ENCODE measurements at places on chromosomes 2 and 18.
A peak's percentile ranks its signal among the peaks of the same experiment; 100 is the strongest.

DNA sequence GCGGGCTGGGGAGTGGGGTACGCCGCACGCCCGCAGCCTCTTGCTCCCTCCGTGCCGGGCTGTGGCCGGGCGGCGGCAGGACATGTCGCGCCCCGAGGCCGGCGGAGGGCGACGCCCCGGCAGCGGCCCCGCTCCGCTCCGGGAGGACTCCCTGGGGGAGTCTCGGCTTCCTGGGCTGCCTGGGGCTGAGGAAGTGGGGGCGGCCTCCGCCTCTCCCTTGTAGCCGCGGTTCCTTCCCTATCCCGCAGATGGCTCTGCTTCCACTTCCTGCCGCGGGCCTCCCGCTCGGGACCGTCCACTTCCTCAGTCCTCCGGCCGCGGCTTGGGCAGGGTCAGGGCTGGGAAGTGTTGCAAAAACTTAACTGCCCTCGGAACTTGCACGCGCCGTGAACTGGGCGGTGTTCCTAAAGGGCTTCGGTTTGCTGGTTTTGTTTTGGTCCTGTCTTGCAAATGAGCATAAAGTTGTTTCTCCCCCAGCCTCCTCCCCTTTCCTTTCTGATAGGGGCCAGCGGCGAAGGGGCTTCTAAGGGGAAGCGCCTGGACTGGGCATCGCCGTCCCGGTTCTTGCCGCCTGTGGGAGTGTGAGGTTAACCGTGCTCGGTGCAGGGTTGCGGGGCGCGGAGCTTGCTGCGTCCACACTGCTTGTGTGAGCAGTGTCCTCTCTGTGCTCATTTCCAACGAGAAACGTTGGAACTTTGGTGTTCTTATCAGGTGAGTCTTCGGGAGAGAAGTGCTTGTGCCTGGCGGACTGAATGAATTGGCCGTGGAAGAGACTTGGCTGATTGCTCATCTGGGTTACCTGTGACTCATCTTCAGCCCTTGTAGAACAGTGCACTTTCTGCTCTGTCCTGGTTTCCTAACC lies 600 bp downstream of the RALB start:
- DNase-seq = peak; percentile 89

- DNase-seq = no peak
Observed at GRCh38 chr2:198326431-198326830, 522.0 kb downstream of the PLCL1 start.

DNA sequence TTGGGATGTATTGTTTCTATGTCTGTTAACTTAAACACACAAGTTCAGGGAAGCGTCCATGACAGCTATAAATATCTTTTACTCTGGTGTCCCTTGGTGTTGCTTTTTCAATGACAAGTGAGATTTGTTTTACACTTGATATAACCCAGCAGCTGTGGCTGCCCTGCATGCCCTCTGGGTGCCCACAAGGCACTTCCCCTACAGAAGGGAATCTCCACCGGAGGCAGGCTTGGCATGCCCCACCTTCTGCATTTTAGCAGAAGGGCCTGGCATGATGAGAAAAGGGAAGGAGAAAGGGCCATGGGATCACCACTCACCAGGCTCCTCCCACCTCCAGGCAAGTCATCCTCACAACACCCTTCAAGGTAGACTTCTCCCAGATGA lies 68.7 kb downstream of the TMEM247 start:
- DNase-seq = peak; percentile 86

- DNase-seq = no peak
Observed at GRCh38 chr2:135130751-135131150, 78.7 kb downstream of the RAB3GAP1 start.

GRCh38 chr2:173213181-173213580 lies 137.5 kb downstream of the MAP3K20 start:
- DNase-seq = no peak

DNA sequence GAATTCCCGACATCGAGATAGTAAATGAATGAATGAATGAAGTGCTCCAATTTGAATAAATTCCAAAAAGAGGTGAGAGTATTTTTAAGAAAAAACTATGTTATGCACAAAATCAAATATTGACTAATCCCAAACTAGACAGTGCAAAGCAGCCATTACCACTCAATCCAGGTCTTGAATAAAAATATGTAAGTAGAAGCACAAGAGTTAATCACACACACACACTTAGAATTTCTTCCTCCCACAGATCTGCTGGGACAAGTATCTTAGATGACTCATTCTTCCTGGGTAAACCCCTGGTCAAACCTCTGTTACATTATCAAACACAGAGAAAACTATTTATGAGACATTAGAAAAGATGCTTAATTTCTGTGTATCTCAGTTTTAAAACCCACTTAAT lies 102.0 kb downstream of the PLA2R1 start:
- DNase-seq = no peak

GRCh38 chr18:78792736-78793135 lies 186.9 kb upstream of the SALL3 start:
- DNase-seq = no peak

GRCh38 chr2:182463760-182464159 lies 36.9 kb upstream of the PDE1A start:
- DNase-seq = no peak

GRCh38 chr2:142866426-142866825 lies 11.0 kb upstream of the KYNU start:
- no peak for DNase-seq

GRCh38 chr2:135850892-135851668 lies 14.1 kb upstream of the LCT start:
- DNase-seq = no peak

Measured in HL-60 (cell line).